ENCODE measurements at places on chromosomes 4 and X.

GRCh38 chr4:139647184-139647583 lies 18.4 kb upstream of the MGST2 start:
- DNase-seq, result no peak

GRCh38 chr4:185534511-185534865 lies 819 bp downstream of the PDLIM3 start:
- peak; percentile 70 for DNase-seq

GRCh38 chr4:181549576-181550188 lies 693.5 kb upstream of the TENM3 start:
- no peak for DNase-seq

DNA sequence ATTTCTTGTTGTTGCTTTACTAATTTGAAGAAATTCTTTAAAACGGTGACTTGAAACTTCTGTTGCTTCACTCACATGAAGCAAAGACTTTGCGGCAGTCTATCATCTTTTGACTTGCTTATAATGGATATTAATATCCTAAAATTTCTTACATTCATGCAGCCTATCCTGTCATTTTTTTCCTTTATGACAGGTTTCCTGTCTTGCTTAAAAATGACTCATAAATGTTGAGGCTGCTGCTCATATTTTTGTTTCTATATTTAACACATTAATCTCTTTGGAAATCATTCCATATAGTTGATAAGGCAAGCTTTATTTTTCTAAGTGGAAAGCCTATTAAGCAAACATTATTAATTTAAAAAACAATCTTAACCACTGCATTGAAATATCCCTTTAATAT lies 176.6 kb upstream of the GALNTL6 start:
- DNase-seq, result no peak

- peak; percentile 78 for DNase-seq
These were observed 5.2 kb downstream of the POU4F2 start for GRCh38 chr4:146643812-146644401.

GRCh38 chr4:88144048-88144447 lies 14.4 kb downstream of the ABCG2 start:
- DNase-seq, result no peak
